ENCODE measurements at places on chromosomes 7 and 10. TPM values are rescaled to one million over a fixed set of nuclear protein-coding genes. Genes with fewer than 3 reads are reported as not detected.
A peak's percentile ranks its signal among the peaks of the same experiment; 100 is the strongest.

Gene COL1A2
- total RNA-seq = 55.6 TPM

Gene NXPH1
- not detected for total RNA-seq

Gene SEMA3D
- total RNA-seq = 0.86 TPM

- DNase-seq = peak; percentile 51
Measured at GRCh38 chr7:117212969-117213877, 109.6 kb downstream of the WNT2 start.

GRCh38 chr7:84664626-84665025, 470.0 kb upstream of the SEMA3A start:
- DNase-seq = no peak

DNA sequence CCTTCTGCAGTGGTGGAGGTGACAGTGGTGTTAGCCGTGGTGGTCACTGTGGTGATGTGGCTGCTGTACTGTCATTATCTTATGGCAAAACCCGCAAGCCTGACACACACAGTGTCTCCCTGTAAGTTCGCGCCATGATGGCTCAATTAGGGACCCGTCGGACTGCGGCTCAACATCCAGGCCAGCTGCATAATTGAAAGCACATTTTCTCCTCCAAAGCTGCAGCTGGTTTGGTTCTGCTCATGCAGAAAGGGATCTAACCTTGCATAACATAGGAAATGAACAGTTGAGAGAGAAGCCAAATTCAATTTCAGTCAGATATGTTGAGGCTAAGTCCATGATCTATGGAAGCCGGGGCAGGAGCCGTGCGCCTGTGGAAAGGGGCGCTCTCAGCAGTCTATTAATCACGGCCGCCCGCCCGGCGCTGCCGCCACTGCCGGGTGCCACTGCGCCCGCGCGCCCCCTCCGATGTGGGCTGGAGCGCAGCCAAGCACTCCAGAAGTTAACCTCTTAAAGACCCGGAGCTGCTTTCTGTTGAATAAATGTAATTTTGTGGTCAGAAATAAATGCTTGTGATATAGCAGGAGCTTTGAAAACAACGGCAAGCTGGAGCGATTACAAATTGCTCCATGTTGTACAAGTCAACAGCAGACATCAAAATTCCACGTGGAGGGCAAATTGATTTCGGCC, 227.7 kb downstream of the CUX1 start:
- DNase-seq = no peak

Gene GFRA1
- total RNA-seq = 1.0 TPM

DNA sequence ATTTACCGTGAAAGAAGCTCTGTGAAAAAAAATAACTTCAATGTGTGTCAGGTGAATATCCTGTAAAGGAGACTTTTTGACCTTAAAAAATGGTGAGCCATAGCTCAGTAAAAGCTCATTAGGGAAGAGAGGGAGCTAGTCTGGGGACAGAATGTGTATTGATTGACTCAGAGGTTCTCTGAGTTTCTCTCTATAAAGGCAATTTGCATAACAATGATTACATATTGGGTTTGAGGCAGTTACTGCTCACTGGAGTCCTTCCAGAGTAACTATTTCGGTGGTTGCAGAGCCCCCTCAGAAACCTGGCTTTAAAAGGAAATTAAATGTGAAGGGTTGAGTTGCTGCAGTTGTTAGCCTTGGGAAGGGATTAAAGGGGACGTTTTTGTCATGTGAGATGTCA, 181.6 kb downstream of the GALNT17 start:
- DNase-seq = no peak

Gene CPED1
- total RNA-seq = 15.9 TPM

Gene SLC18A3
- total RNA-seq = 0.42 TPM

Gene TAS2R41
- not detected for total RNA-seq

- no peak for DNase-seq
Measured at GRCh38 chr10:95795602-95796001, 39.6 kb downstream of the ENTPD1 start.

DNA sequence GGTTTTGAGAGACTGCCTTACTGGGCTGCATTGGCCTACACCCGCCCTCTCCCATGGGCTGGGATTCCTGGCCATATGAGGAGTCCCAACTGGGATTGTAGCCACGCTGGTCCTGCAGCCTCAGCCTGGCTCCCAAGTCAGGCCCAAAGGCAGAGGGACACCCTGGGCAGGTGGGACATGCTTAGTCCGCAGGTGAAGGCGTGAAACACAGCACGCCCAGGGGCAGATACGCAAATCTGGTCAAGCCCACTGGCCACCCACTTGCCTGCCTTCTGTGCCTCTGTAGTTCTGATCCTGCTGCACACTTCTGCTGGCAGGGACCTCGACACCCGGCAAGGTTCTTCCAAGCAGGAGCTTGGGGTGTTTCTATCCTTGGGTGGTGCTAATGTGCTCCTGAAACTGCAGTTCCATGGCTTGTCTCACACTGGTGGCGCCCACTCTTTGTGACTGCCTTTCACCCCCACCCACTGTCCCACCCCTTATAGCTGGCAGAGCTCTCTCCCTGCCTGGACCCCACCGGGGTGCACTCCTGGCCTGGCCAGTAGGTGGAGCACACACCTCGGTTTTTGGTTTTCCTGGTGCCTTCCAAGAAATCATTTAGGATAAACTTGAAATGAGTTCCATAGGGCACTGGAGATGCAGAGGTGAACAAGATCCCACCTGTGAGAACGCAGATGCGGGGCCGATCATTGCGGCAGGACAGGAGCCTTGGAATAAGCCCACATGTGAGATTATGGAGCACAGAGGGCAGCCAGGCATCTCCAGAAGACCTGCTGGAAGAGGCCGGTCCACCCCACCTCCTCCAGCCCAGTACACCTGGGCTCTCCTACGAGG, 47.9 kb downstream of the MKI67 start:
- peak; percentile 43 for DNase-seq

DNA sequence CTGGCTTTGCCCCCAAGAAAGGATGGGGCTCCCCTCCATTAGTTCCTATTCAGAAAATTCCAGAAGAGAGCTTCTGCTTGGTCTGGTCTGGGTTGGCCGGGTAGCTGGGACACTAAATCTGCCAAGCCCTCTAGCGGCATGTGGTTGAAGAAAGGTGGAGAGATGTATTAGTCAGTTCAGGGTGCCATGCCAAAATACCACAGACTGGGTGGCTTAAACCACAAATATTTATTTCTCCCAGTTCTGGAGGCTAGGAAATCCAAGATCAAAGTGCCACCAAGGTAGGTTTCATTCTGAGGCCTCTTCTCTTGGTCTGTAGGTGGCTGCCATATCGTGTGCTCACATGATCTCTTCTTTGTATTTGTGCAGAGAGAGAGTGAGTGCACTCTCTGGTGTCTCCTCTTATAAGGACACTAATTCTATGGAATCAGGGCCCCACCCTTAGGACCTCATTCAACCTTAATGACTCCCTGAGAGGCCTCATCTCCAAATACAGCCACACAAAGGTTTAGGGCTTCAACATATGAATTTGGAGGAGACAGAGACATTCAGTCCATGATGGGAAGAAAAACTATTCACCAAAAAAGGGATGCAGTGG, 38.7 kb upstream of the MTPAP start:
- DNase-seq = no peak

Gene HABP2
- 0.79 TPM for total RNA-seq

GRCh38 chr7:150374472-150374871, 4.7 kb upstream of the ZNF775 start:
- no peak for DNase-seq

Gene SFR1
- total RNA-seq = 8.0 TPM

Gene TUBAL3
- 12.8 TPM for total RNA-seq

Gene INMT
- total RNA-seq = 2.3 TPM

Gene OR2A1
- not detected for total RNA-seq

- no peak for DNase-seq
Measured at GRCh38 chr7:92563345-92563744, 26.8 kb downstream of the FAM133B start.

DNA sequence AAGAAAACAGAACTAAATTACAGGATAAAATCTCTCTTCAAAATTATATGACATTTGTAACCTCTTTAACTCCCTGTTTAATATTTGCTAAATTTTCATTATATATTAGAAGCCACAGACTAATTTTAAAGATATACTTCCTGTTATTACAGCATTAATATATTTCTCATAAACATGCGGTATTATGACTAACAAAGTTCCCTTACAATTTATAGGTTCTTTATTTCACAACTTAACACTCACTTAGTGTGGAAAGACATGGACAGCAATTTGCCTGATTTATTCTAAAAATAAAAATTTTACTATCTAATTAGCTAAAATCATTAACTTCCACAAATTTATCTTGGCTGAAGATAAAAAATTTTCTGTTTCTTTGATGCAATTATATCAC, 29.0 kb downstream of the CTNNA3 start:
- no peak for DNase-seq

Gene CPVL
- total RNA-seq = 4.9 TPM

GRCh38 chr10:74585231-74586087, 240.9 kb upstream of the KAT6B start:
- DNase-seq = no peak

DNA sequence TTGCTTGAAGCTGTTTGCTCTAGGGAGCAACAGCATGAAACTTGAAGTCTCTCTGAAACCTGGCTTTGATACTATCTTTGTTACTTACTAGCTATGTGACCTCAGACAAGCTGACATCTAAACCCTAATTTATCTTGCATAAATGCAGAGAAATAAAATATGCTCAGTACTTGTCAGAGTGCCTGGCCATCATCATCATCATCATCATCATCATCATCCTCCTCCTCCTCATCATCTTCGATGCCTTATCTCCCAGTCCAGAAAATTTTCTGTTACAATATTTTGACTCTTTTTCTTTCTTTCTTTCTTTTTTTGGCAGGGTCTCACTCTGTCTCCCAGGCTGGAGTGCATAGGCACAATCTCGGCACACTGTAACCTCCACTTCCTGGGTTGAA, 34.8 kb upstream of the TAX1BP1 start:
- no peak for DNase-seq

Gene UPK3B
- total RNA-seq = 0.72 TPM

- DNase-seq = no peak
Measured at GRCh38 chr7:131506597-131506996, 49.8 kb downstream of the PODXL start.

Gene MACROH2A2
- total RNA-seq = 22.1 TPM

Gene LRIT1
- total RNA-seq = not detected

DNA sequence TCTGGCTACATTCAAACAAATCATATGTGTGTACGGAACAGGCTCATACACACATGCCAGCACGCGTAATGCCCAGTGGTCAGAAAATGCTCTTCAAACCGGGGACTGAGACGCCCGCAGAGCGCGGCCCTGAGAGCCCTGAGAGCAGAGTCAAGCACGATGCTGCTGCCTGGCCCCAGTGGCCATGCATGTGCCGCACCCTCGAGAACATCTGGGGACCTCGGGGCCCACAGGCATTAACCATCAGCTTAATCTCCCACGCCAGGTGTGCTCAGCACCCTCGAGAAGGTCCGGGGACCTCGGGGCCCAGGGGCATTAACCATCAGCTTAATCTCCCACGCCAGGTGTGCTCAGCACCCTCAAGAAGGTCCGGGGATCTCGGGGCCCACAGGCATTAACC, 163.1 kb downstream of the PTPRN2 start:
- DNase-seq = no peak

Gene DAGLB
- 26.5 TPM for total RNA-seq

- no peak for DNase-seq
Measured at GRCh38 chr7:154789404-154789803, 213.5 kb downstream of the PAXIP1 start.

DNA sequence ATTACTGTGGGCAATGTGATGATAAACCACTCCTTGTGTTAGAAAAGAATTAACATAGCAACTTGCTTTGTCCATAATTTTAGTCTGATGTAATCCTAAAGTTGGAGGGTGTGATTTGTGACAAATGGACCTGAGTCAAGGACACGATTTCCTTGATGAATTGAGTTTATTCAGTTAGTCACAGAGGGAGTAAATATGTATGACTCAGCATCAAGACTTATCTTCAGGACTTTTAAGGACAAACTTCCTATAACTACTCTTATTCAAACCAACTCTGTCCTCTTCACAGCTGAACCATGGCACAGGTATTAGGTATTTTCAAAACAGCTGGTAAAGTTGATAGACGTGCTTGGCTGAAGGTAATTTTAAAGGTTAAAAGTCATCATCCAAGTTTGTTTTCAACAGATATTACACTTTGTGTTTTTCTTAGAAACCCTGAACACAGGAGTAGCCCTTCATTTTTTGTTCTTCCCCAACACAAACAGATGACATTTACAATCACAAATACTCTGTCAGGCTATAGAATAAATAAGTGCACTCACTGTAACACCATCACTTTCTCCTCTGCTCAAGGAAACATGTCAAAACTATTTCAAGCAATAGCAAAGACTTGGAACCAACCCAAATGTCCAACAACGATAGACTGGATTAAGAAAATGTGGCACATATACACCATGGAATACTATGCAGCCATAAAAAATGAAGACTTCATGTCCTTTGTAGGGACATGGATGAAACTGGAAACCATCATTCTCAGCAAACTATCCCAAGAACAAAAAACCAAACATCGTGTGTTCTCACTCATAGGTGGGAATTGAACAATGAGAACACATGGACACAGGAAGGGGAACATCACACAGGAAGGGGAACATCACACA, 54.5 kb downstream of the COA1 start:
- no peak for DNase-seq

GRCh38 chr10:59098831-59099452, 77.5 kb upstream of the PHYHIPL start:
- no peak for DNase-seq

DNA sequence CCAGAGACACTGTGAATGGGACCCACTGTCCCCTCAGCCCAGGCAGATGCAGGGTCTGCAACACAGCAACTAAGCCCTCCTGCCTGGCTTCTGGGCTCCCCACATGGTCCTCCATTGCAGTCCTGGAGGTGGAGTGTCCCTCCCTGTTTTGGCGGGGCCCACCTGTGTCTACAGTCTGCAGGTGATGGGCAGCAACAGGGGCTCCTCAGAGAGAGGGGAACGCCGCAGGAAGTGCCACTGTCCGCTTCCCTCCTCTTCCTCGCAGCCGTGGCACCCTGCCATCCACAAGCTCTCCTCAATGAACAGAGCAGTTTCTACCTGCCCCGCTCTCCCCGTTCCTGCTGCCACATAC, 9.3 kb downstream of the CAMK2G start:
- DNase-seq = no peak

- DNase-seq = no peak
Measured at GRCh38 chr7:49885593-49886285, 112.3 kb downstream of the VWC2 start.

DNA sequence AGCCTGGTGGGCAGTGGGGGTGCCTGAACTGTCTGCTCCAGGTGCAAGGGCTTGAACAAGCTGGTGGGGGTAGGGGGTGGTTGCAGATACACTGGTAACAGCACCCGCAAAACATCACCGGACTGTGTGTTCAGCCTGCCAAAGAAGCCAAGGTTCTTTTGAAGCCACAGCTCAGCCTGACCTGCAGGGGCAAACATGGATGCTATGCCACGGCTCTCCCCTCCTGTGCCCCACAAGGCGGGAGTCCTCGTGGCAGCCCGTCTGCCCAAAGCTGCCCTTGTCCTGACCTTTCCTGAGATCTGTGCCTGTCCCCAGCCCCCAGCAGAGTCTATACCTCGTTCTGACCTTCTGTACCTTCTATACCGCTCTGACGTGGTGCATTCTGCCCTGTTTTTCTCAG, 285.7 kb downstream of the GLRX3 start:
- DNase-seq = no peak

Gene PSD
- total RNA-seq = 22.5 TPM

Gene HUS1
- 33.2 TPM for total RNA-seq
